ENCODE measurements at places on chromosomes 6 and 20.
A peak's percentile ranks its signal among the peaks of the same experiment; 100 is the strongest.

DNA sequence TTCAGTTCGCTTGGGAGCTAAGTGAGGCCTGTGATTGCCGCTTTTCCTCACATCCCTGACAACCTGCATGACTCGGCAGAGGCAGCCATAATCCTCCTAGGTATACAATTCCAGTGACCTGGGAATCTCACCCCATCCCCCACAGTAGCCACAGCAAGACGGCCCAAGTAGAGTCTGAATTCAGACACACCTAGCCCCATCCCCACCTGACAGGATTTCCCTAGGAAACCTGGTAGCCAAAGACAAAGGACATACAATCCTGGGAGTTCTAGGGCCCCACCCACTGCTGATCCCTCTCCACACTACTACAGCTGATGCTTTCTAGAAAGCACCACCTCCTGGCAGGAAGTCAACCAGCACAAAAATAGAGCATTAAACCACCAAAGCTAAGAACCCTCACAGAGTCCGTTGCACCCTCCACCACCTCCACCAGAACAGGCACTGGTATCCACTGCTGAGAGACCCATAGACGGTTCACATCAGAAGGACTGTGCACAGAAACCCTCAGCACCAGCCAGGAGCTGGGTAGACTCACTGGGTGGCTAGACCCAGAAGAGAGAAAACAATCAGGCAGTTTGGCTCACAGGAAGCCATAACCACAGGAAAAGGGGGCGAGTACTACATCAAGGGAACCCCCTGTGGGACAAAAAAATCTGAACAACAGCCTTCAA lies 17.9 kb upstream of the RUNX2 start:
- no peak for DNase-seq

- no peak for DNase-seq
Measured at GRCh38 chr6:83365931-83366330, 64.9 kb downstream of the ME1 start.

GRCh38 chr6:52576392-52577021 lies 353 bp downstream of the TRAM2 start:
- peak; percentile 46 for DNase-seq

GRCh38 chr6:152697634-152698033 lies at the start of gene MYCT1:
Gene MYCT1 (plus strand): TSS chr6:152697897. CDS start chr6:152697903, 6 bp downstream.
- no peak for DNase-seq

DNA sequence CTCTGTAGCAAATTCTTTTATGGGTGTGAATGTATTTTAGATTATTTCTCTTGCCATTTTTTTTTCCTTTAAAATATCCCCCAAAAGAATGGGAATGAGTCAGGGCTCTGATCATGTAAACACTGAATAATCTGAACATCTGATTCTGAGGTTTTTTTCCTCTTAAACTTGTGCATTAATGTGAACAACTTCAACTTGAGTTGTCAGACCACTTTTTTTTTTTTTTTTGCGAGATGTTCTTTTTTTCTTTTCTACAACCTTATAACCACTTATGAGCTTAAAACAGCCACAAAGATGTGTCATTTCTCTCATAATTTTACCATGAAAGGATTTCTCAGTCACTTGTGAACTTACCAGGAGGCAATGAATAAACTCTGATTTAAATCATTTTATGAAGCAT lies 85.3 kb downstream of the TBC1D7 start:
- no peak for DNase-seq

DNA sequence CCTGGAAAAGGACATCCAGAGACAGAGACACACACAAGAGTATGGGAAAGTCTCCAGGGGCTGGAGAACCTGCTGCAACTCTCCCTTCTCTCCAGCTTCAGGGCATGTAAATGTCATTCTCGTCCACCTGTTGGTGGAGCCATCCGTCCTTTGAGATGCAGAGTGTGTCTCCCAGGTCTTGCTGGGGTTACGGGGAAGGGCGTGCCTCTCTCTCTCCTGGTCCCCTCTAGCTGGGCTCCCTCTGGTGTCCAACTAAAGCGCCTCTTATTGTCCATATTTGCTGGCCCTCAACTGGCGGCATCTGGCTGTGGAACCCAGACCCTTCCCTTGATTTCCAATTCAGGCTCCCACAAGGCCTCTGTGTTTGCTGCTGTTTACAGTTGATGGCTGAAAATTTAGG lies 244.1 kb downstream of the BMP7 start:
- DNase-seq: no peak

- DNase-seq: no peak
Measured at GRCh38 chr6:19492636-19493405, 344.3 kb upstream of the ID4 start.

Data from head of caudate nucleus (tissue), 42 donors.